ENCODE measurements at places on chromosomes 4 and X. TPM values are rescaled to one million over a fixed set of nuclear protein-coding genes. Genes with fewer than 3 reads are reported as not detected.

Gene ASB12
- polyA plus RNA-seq, result 0.14 TPM

Gene NEUROG2
- polyA plus RNA-seq, result not detected

Gene LGI2
- not detected for polyA plus RNA-seq

Gene RBM3
- 223 TPM for polyA plus RNA-seq

Gene FGG
- not detected for polyA plus RNA-seq

Gene GAGE2A
- not detected for polyA plus RNA-seq

Gene TMEM150C
- 4.1 TPM for polyA plus RNA-seq

Gene MFAP3L
- 0.08 TPM for polyA plus RNA-seq

DNA sequence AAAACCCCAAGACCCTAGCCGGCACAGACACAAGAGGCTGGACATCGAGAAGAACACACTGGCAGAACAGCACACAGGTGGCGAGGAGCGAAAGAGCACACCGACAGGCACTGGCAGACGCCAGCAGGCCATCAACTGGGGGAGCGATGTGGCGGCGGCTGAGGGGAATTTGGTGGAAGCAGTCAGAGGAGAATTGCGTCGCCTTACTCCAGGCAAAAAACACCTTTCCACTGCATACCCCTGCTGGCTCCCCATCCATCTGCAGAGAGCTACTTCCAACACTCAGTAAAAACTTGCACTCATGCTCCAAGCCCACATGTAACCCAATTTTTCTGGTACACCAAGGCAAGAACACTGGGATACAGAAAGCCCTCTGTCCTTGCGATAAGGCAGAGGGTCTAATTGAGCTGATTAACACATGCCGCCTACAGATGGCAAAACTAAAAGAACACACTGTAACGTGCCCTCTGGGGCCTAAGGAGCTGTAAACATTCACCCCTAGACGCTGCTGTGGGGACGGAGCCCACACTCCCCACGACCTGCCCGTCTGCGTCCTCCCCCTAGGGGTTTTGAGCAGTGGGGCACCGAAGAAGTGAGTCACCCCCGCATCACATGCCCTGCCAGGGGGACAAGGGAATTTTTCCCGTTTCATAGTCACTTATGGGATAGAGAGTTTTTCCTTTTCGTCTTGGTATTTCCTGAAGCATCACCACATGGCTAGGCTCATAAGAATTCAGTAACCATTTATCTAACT is 262.3 kb downstream of the KCTD8 start:
- DNase-seq, result no peak

DNA sequence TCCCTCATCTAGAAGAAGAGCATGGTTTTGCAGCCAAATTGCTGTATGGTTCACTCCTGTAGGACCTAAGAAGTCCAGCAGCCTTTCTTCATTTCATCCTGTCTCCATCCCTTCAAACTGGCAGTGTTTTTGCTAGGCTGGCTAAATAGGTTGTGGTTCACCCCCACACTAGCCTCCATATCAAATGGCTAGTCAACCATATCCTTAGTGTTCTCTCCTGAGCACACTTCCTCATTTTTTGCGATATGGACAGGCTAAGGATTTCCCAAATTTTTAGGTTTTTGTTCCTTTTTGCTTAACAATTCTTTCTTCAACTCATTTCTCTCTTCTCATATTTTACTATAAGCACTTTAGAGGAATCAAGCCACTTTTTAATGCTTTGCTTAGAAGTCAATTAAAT is 98.8 kb upstream of the NOCT start:
- DNase-seq, result no peak

- DNase-seq, result no peak
Observed at GRCh38 chr4:38152721-38153386, 192.7 kb downstream of the PTTG2 start.

DNA sequence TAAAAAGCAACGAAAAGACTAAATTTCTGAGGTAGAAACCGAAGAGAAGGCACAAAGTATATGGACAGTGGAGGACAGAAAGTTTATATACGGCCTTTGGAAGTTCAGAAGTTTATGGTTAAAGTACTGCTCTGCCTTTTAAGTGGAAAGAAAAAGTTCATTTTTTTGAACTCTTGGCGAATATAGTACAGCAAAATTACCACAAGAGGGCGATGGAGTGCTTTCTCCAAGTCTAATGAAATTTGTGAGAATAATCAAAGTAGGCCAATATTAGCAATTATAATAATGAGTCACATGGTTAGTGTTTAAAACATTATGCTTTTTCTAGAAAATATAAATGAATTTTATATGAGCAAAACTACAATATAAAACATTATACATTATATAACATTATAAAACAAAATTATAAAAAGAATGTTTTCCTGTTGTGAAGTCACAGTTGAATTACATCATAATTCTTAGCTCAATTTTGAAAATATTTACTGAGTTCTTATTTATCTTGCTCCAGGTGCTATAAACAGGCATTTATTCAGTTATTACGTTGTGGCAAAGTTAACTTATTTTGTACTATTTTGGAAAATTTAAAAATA is 136.2 kb upstream of the BMPR1B start:
- DNase-seq, result peak; percentile 64

DNA sequence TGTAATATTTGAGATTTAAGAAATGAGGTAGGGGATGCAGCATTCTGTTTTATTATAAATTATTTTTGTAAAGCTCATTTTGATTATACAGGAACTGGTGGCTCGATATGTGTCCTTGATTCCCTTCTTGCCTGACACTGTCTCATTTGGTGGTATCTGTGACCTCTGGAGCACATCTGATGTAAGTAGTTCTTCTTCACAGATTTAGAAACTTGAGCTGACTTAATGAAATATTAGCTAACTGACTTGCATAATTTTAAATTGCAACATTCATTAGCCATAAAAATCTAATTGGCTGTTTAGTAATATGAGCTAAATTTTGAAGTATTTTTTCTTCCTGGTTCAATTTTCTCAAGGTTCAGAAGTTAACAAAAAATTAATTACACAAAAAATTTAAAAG is 69.1 kb downstream of the FBXL5 start:
- DNase-seq, result no peak

DNA sequence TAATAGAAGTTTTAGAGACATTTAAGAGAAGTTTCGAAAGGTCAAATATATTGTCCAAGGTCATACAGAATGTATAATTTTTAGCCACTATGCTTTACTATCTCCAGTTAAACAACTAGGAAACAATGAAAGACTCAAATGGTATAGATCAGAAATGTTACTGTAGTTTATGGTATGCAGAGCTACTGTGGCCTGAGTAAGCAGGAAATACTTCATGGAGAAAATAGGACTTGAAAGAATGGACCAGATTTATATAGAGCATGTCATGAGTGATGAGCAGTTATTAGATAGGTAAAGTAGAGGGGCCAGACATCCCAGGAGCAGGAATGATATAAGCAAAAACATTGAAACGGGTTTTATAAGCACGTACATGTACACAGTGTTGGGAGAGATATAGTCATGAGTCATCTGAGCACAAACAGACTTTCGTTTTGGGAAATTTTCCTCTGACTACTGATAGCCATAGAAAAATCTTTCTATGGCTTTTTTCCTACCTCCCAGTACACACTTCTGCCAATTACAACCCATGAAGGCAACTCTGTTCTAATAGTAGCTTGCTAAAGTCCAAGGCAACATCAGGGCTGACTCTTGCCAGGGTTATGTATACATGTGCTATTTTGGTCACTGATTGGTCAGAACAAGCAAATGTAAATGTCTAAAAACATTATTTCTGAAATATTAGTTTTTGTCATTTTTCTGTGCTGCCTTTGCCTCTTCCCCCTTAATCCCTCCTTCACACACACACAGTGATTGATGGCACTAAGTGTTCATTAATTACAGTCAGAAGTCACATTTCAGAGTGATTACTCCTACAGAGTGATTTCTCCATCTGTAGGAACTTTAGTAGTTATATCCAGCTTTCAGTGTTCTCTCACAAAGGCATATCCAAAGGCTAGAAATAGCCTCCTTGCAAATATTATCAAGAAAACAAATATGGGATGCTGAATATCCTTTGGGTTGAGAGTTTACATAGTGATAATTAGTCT is 198.7 kb downstream of the ENOX2 start:
- DNase-seq, result peak; percentile 58

- no peak for DNase-seq
Observed at GRCh38 chr4:32544846-32545245, 1824.7 kb downstream of the PCDH7 start.

GRCh38 chrX:30414144-30414543 is 105.0 kb upstream of the NR0B1 start:
- no peak for DNase-seq

- no peak for DNase-seq
Observed at GRCh38 chrX:140712413-140713173, 3.0 kb downstream of the LINC00632 start.

DNA sequence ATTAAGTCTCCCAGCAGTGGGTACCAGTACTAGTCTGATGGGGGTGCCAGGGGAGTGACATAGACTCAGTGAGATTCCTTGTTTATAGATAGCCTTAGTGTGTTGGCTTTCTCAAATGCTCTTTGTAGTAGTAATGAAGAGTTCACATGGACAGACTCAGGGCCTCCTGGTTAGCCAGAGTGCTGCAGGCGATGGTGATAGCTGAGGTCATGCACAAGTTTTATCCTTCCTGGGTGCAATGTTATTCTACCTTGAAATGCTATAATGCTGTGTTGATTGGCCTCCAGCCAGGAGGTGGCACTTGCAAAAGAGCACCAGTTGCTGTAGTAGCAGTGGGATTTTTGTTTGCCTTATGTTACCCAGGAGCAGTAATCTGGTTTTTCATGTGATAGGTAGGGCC is 35.5 kb upstream of the ADH4 start:
- DNase-seq, result no peak

DNA sequence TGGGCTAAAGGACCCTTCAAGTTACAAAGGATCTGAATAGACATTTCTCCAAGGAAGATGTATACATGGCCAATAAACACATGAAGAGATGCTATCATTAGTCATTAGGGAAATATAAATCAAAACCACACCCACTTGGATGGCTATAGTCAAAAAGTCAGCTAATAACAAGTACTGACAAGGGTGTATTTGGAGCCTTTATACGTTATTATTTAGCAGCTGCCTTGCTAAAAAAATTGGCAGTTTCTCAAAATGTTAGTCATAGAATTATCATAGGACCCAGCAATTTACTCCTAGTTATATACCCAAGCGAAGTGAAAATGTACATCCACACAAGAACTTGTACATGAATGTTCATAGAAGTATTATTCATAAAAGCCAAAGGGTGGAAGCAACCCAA is 112.7 kb upstream of the DUSP21 start:
- no peak for DNase-seq

- DNase-seq, result no peak
Observed at GRCh38 chrX:22165732-22166457, 106.8 kb upstream of the CBLL2 start.
